Stimulated activated CD8-positive, alpha-beta memory T cell treated with anti-CD3 and anti-CD28 coated beads, Interleukin-7, amount 100 ng/mL, for 24 hours (primary cell): ENCODE measurements at places on chromosomes 1 and 21.

DNA sequence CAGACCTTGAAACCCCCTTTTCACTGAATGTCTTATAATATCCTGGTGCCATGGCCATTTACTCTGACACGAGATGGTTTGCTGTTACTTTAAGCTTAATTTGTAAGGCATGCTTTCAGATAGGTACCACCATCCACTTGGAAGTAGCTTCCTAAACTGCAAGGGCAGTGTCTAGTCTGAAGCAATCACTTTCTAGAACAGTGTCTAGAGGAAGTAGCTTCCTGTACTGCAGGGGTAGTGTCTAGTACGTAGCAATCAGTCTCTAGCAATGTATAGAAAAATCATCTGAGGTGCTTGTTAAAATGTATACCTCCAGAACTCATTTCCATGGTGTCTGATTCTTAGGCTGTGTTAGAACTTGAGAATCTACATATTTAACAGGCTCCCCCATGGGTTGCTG lies 42.5 kb downstream of the ZBTB40 start:
- DNase-seq = no peak

GRCh38 chr1:231073331-231073730 lies 33.3 kb upstream of the FAM89A start:
- no peak for DNase-seq

DNA sequence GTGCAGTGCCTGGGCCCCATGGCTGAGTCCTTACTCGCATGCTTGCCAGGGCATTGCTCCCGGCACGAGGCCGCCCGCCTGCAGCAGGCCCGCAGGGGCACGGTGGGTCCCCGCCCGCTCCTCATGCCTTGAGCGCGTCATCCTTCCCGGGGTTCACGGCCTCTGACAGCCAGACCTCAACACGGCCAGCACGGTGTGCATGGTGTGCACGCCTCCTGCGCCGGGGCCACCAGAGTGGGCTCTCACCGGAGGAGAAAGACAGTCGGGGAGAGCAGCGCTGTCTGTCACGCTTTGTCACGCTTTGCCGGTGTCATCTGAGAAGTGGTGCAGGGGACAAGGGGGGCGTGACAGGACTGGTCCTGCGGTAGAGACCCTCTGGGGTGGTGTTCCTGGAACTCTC lies 11.9 kb upstream of the COL18A1 start:
- no peak for DNase-seq

- DNase-seq = no peak
These were observed 38.0 kb downstream of the EBNA1BP2 start for GRCh38 chr1:43134068-43134467.

GRCh38 chr1:208028526-208028925 lies 117.6 kb upstream of the CD34 start:
- DNase-seq = no peak

DNA sequence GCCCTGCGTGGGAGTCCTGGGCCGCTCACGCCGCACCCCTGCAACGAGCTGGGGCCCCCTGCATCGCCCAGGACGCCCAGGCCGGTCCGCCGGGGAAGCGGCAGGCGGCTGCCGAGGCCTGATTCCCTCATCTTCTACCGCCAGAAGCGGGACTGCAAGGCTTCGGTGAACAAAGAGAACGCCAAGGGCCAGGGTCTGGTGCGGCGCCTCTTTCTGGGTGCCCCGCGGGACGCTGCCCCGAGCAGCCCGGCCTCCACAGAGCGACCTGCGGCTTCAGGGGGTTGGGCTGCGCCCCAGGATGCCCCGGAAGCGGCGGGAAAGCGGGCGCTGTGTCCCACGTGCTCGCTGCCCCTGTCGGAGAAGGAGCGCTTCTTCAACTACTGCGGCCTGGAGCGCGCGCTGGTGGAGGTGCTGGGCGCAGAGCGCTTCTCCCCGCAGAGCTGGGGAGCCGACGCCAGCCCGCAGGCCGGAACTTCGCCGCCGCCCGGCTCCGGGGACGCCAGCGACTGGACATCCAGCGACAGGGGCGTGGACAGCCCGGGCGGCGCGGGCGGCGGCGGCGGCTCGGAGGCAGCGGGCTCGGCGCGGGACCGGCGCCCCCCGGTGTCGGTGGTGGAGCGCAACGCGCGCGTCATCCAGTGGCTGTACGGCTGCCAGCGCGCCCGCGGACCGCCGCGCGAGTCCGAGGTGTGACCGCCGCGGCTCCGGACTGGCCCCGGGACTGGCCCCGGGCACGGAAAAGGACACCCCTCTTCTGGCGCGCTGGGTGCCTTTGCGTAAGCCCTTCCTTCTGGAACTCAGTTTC lies 2.7 kb downstream of the FAM110D start:
- DNase-seq = no peak

DNA sequence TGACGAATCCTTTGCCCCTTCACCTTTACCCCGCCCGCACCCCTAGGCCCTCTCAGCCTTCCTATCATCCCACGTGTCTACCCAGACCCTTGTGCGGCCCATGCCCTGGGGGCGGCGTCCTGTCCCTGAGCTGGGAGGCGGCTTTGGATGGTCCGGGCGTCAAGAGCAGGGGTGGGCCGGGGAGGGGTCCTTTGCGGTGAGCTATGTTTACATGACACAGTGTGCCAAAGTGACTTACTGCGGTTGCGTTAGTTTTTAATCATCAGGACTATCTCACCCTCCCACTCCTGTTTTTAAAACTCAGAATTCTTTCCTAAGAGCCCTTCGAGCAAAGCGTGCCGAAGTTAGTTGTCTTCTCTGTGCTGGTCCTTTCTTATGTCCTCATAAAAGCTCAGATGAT lies 144.6 kb downstream of the PGBD5 start:
- no peak for DNase-seq

GRCh38 chr1:94009304-94009703 lies 100.1 kb upstream of the GCLM start:
- no peak for DNase-seq

DNA sequence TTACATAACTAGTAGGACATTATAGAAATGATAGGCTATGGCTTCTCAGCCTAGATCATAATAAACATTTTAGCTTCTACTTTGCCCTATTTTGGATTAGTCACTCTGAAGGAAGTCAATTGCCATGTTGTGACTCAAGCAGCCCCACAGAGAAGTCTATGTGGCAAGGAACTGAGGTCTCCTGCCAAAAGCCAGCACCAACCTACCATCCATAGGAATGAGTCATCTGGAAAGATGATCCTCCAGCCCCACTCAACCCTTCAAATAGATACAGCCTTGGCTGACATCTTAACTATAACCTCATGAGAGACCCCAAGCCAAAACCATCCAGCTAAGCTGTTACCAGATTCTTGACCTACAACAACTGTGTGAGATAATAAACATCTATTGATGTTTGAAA lies 76.3 kb upstream of the BEND5 start:
- DNase-seq = no peak

DNA sequence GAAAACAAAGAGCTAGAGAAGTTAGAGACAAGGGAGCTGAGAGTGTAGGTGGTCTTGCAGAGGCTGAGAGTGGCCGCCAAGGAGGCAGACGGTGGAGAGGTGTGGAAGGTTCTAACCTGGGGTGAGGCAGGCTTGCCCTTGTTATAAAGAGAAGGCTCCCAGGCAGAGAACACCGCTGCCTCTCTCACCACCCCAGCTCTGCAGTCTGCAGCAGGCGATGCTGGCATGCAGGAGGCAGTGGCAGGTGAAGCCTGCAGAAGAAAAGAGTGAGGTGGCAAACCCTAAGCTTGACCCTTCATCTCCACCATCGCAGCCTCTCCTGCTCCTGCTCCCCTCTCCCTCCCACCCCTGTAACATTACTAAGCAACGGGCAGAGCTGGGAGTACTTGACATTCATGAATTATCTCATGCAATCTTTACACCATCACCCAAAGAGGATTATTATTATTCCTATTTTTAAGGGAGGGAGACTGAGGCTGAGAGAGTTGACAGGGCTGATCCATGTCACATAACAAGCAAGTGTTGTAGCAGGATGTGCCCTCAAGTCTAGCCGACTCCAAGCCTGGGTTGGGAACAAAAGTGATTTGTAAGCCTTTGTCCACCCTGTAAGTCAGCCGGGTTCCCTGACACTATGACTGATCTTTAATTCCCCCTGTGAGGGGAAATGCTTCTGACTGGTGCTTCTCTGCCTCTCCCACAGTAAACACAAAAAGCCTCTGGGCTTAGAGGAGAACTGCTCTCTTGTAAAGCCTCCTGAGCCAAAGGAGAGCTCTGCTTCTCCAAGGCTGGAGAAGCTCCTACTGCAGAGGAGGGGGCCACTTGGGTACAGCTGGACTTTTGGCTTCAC lies 36.1 kb downstream of the KANK4 start:
- no peak for DNase-seq

GRCh38 chr1:150256198-150256553 lies 1.4 kb upstream of the CA14 start:
- no peak for DNase-seq

- DNase-seq = no peak
These were observed 23.6 kb upstream of the PKP1 start for GRCh38 chr1:201259476-201260235.

DNA sequence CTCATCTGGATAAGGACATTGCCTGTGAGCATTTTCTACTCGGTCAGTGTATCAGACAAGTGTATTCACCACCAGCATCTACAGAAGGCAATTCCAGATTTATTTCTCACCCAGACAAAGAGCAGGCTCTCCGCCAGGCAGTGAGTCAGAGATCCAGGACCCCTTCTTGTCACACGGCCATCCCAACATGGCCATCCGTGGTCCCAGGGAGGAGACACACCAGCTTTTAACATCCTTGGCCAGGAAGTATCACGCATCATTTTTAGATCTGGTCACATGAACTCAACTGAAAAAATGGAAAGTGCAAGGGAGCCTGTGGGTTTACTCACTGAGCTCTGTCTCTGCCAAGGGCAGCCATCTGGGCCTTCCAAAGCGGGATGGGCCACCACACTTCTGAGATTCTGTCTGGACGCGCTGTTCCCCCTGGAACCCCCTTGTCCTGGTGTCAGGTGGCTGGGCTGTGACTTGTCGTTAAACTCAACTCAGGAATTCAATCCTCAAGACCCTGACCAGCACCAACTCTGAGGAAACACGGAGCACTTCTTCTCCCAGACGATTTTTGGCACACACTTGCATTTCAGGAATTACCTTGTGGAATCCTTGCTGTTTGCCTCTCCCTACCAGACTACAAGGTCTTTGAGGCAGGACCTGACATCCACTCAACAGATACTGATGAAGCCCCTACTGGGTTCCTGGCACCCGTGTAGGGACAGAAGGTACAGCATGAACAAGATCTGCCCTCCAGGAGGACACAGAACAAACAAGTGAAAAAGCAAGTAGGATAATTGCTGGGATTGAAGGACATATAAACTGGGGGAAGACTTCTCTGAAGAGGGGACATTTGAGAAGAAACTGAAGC lies 21.6 kb upstream of the CCSAP start:
- no peak for DNase-seq

- no peak for DNase-seq
These were observed 26.5 kb upstream of the TRIM45 start for GRCh38 chr1:117147856-117148588.

DNA sequence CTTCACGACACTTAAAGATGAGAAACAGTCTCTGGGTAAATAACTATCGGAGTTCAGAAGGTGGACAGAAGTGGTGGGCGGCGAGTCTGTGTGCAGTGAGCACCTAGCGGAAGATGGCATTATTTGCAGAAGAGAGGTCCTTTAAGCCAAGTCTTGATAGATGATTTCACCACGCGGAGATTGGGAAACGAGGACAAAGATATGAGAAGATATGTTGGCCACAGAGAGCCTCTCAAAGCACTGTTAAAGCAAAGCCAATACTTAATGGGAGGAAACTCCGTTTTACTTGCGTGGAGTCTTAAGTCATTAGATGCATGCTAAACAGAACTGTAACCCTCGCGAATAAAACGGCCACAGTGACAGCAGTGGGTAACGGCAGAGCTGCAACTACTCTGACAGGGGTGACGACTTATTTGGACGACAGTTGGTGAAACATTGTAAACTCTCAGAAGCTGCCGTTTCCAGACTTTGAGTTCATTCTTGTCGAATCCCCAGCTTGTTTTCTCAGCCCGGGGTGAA lies 577 bp upstream of the CEP350 start:
- peak; percentile 13 for DNase-seq

GRCh38 chr1:154686507-154686906 lies 78.5 kb upstream of the ADAR start:
- DNase-seq = no peak

GRCh38 chr1:36988321-36988720 lies 46.0 kb downstream of the GRIK3 start:
- no peak for DNase-seq

DNA sequence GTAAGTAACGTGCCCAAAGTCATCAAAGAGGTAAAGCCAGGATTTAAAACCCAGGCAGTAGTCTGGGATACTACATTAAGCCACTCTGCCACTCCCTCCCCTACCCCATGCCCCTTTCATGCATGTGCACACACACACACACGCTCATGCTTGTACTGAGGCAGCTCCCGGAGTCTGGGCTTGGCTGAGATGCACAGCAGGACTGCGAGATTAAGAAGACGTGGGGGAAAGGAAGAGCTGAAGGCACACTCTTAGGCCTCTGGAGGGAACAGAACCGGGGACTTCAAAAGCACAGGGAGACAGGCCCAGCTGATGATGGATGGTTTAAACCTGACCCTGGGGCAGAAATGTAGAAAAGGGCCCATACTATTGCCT lies 98.3 kb downstream of the GLIS1 start:
- no peak for DNase-seq

- DNase-seq = peak; percentile 77
These were observed at the start of gene SH3BP5L for GRCh38 chr1:248825909-248826760. Gene SH3BP5L, minus strand, starts transcription at chr1:248825915. Its CDS starts 980 bp downstream, at chr1:248824935.

DNA sequence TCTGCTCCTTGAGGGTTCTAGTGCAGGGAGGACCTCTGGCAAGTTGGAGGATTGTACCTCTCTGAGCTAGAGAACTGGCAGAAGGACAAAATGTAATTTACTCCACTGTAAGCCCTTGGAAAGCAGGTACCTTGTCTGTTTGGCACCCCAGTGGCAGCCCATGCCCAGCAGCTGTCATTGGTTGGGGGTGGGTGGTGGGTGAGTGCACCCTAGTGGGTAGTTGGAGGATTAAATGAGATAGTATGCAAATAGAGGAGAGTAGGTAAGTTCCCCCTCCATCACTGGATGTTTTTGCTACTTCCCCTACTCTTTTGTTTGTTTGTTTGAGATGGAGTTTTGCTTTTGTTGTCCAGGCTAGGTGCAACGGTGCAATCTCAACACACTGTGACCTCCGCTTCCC lies 69.8 kb downstream of the RYR2 start:
- no peak for DNase-seq

- no peak for DNase-seq
These were observed 21.6 kb downstream of the PLPP3 start for GRCh38 chr1:56557746-56558145.

- no peak for DNase-seq
These were observed 26.3 kb downstream of the TRABD2B start for GRCh38 chr1:47970882-47971281.

DNA sequence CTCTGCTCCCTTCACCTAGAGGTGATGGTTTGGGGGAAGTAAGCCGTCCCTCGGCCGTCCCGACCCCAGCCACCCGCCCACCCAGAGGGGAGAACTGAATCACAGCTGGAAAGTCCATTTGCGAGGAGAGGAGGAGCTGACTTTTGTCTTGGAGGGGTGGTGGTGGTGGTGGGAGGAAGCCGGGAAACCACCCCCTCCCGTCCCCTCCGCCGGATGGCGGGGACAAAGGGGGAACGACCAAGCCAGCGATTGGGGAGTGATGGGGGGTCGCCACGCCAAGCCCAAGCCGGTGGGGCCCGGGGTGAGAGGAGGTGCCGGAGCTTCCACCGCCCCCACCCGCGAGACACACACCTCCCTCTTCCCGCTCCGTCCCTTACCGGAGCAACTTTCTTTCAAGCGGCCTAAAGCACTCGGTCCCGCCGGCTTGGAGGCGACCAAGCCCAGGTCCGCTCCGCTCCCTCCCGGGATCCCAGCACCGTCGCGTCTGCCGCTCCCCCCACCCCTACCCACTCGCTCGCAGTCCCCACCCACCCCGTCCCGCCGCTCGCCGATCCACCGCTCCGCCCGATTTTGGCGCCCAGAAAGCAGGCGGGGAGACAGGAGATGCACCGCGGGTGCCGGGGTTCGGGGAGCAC lies 540 bp downstream of the ARHGEF2 start:
- DNase-seq = peak; percentile 35
